ENCODE measurements at places on chromosomes 7 and 10.

DNA sequence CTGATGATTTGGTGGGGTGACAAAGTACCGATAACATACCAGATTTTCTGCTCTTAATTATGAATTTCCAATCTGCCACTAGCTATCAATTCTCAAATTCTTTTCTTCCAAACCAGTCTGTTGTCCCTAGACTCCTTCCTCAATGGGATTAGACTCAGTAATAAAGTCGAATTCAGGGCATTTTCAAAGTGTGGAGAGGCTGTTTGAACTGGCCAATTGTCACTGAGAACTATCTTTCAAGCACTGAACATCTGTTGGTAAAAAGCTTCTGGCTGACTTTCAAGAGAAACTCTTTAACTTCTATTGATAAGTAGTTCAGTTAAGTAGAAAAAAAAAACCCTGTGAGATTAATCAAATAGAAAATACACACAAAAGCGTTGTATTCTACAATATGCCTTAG, 108.9 kb downstream of the SAMD9 start:
- DNase-seq, result no peak

GRCh38 chr7:106721816-106722785, 61.1 kb upstream of the CCDC71L start:
- DNase-seq, result no peak

DNA sequence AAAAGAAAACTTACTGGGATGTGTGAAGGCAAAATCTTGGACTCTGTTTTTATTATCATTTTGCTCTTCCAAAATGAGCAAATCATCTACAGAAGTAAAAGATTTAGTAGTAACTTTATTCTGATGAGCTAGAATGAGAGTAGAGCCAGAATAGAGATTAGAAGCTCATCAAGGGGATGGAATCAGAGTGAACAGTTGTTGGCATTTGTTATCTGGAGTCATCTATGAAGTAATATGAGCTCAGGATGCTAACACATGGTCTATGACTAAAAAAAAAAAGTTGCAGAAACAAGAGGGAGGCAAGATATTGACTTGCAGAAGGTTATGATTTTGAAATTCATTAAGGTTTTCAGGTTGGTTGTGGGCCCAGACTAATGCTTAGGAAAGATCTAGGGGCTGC, 409.1 kb upstream of the ETV1 start:
- DNase-seq, result no peak

- no peak for DNase-seq
These were observed 101.2 kb downstream of the BAMBI start for GRCh38 chr10:28778524-28778923.

GRCh38 chr10:86648704-86649427, 5.5 kb upstream of the OPN4 start:
- no peak for DNase-seq

- no peak for DNase-seq
These were observed 53.5 kb downstream of the SCIN start for GRCh38 chr7:12623885-12624498.

Measured in T-helper 1 cell (primary cell).